Activated T-cell treated with anti-CD3 and anti-CD28 coated beads for 4 hours (primary cell): ENCODE measurements at places on chromosomes 4 and X.

- peak; percentile 29 for DNase-seq
Measured at GRCh38 chrX:13487731-13488505, 81.5 kb upstream of the EGFL6 start.

DNA sequence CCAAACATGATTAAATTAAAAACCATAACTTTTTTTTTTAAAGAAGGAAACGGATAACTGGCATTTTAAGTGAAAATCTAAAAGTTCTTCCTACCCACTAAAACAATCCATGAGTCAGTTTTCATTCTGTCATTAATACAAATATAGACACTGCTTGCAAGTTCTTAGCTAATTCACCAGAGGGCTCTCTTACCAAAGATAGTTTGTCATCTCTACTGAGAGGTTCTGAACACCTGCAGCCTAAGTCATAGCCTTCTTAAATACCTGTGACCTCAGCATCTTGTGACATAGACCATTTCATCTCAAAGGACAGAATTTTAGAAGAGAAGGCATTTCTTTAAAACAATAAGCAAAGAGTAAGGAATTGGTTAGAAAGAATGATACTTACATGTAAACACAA lies 65.3 kb upstream of the FAM120C start:
- DNase-seq = no peak

GRCh38 chrX:130094696-130095095 lies 15.6 kb downstream of the ELF4 start:
- DNase-seq = no peak

DNA sequence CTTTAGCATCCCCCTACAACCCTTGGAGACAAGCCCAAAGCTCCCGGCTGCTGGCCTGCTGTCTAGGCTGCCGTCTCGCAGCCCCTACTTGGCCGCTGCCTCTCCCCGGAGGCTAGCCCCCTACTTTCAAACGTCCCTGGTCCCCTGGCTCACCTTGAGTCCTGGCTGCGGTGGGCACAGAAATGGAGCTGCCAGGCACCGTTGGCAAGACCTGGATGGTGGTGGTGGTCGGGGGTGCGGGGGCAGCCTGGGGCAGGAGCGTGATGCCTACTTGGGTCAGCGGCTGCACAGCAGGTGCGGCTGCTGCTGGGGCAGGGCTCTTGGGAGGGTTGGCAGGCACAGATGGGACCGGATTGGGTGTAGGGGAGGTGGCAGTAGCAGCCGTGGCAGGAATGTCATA lies 12.0 kb downstream of the HCFC1 start:
- DNase-seq = no peak

- no peak for DNase-seq
Measured at GRCh38 chrX:45424326-45424725, 223.7 kb upstream of the DIPK2B start.

DNA sequence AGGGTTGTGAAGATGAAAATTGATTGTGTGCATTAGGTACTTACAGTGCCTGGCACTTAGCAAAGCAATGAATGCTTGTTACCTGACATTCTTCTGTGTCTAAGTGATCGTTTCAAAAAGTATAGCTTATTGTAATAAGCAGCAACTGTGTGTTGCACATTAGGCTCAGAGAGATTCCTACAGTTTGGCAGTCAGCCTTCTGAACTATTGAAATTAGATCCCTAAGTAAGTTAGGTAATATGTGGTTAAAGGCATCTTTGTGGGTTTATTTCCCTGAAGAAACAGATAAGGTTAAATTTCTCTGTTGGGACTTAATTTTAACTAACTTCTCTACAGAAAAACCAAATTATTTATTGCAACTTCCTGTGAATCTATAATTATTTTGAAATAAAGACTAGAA lies 93.4 kb downstream of the REPS2 start:
- no peak for DNase-seq

GRCh38 chrX:153455571-153455970 lies 9.7 kb upstream of the TREX2 start:
- DNase-seq = no peak

GRCh38 chrX:41556958-41557357 lies 109.8 kb downstream of the NYX start:
- DNase-seq = no peak

DNA sequence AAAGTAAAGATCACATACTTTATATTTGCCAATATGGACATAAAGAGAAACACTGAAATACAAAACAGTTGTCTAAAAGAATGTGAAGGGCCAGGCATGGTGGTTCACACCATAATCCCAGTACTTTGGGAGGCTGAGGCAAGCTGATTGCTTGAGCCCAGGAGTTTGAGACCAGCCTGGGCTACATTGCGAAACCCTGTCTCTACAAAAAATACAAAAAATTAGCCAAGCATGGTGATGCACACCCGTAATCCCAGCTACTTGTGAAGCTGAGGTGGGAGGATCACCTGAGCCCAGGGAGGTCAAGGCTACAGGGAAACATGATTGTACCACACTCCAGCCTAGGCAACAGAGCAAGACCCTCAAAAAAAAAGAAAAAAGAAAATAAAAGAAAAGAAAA lies 11.8 kb downstream of the RBM47 start:
- DNase-seq = no peak

- DNase-seq = peak; percentile 49
Measured at GRCh38 chrX:136909706-136910564, 29.4 kb upstream of the RBMX start.

DNA sequence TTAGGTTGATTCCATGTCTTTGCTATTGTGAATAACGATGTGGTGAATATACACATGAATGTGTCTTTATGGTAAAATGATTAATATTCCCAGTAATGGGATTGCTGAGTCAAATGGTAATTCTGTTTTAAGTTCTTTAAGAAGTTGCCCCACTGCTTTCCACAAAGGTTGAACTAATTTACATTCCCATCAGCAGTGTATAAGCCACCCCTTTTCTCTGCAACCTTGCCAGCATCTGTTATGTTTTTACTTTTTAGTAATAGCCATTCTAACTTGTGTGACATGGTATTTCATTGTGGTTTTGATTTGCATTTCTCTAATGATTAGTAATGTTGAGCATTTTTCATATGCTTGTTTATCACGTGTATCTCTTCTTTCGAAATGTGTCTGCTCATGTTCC lies 503.3 kb downstream of the PCDH18 start:
- DNase-seq = no peak

DNA sequence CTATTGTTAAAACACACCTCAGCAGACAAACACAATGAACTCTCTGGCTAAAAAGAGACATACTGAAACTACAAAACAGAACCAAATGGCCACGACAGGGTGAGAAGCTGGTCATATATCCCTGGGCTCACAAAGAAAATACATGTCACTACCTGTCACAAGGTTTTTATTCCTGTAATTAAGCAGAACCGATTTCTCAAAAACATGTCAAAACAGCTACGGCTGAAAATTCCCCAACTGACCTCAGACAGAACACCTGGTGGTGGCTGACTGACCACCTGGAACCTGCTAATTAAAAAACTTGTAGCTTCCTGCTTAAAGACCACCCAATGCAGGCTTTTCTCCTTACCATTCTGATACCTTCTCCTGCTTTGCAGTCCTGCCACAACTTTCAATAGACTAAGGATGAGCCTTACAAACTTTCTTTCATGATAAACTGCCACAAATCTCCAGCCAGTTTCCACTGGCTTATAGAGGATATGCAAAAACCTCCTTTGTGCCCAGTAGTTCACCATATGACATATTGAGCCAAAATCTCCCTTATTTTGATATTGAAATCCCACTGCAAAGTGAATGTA lies 571.9 kb downstream of the SPOCK3 start:
- DNase-seq = no peak

DNA sequence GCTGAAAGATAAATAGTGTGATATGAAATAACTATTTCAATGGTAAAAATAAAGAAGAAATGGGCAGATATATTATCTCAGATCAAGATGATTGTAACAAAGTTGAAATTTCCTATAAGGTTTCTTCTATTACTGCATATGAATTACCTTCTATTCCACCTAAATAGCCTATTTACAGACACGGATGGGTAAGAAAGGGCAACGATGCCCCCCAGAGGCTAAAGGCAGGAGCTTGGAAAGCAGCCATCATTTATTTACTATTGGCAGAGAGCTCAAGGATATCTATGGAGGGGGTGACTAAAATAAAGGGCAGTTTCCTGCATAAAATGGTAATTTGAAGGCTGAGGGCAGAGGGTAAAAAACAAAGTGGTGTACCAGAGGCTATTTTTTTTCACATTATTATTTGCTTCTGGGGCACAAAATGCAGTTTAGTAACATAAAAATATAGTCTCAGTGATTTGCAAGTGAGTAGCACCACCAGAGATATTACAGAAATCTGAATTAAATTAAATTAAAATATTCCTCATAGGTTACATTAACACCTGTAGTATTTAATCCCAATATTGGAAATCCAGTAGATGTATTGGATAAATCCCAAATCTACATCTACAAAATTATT lies 123.1 kb downstream of the BTC start:
- DNase-seq = peak; percentile 30

GRCh38 chr4:26474551-26474950 lies 15.7 kb downstream of the CCKAR start:
- no peak for DNase-seq

DNA sequence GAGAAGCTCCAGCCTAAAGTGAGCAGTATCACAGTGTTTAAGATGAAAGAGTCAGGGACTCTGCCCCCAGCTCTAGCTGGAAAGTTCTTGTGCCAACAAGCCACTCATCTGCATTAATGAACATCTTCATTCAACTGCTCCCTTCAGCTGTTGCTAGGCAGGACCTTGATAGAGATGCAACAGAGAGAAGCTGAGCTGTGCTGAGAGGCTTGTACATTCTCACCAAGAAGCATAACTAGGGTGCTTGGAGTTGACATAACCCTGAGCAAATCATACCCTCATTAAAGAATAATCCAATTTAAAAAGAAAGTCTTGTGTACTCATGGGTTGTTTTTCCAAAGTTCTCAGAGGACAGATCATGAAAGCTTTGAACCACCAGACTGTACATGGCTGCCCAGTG lies 63.2 kb downstream of the ATXN3L start:
- DNase-seq = no peak

DNA sequence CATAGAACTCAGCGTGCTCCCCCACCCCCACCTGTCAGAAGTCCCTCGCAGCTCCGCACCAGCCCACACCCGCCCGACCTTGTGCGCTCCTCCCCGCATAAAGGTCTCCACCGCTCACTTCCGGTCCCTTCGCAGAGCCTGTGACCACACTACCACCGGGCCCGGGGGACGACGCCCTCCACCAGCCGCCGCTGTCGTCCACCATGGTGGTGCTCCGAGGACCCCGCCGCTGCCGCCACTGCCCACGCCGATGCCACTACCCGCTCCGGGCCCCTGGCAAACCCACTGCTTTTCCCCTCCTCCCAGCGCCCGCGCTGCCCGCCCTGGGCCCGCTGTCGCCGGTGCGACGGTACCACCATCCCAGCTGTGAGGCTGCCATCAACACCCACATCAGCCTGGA lies 79.8 kb upstream of the LANCL3 start:
- no peak for DNase-seq

DNA sequence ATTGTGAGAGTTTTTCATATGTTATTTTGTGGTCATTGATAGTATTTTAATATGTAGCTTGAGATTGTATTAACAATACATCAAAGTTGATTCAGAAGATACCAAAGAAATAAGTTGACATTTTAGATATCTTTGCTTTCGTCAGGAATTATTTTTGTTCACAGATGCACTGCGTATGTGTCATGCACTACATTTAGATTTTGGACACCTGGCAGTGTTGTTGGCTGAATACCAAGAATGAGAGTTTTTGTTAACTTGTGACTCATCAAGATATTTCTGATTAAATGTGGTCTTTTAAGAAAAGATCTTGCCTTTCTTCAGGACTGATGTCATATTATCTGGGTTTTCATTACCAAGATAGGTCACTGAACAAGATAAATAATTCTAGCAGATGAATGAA lies 633.4 kb downstream of the CENPC start:
- no peak for DNase-seq

- no peak for DNase-seq
Measured at GRCh38 chrX:150339736-150340135, 23.4 kb upstream of the MAMLD1 start.

DNA sequence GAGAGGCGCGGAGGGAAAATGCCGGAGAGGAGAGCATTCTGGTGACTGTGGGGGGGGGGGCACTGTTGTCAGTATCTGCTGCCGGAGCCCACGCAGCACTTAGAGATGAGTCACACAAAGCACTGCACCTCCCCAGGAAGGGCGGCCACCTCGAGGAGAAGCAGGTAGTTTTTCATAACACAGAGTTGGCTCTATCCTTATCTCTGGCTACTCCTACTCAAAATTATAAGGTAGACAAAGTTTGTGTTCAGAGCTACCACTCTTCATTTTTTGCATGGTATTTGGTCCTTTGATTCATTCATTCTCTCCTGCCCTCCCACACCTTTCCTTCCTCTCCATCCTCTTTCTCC lies 76.2 kb upstream of the SCOC start:
- no peak for DNase-seq

DNA sequence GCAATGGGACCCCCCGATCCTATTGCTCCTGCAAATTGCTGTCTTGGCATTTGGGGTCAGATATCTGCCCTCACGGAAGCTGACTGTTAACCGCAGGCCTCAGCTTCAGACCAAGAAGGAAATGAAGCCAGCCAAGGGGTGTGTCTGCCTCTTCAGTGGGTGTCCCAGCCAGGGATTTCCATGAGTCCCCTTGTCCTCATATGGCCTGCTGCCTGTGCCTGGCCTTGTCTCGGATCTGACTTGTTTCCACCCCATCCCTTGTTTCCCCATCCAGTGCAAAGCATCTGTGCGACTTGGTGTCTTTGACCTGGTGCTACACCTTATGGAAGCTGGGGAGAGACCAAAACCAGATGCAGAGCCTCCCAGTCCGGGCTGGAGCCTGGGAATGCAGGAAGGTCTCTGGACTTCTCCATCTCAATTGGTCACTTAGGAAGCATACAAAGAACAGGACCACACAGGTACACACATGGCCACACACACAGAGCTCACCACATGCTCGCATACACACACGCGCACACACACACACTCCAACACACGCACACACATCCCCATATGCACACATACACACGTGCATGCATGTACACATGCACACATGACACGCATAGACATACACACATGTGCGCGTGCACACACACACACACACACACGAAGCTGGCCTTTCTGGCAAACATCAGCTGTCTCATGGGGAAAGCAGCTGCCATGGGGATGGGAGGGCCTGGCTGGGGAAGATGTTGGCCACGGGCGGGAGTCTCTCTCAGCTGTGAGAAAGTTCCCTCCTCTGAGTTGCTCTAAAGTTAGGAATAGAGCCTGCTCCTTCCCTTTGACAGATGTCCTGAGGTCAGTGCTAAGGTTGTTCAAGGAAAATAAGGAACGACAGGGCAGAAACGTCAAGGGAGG lies 65.5 kb downstream of the CRMP1 start:
- no peak for DNase-seq

DNA sequence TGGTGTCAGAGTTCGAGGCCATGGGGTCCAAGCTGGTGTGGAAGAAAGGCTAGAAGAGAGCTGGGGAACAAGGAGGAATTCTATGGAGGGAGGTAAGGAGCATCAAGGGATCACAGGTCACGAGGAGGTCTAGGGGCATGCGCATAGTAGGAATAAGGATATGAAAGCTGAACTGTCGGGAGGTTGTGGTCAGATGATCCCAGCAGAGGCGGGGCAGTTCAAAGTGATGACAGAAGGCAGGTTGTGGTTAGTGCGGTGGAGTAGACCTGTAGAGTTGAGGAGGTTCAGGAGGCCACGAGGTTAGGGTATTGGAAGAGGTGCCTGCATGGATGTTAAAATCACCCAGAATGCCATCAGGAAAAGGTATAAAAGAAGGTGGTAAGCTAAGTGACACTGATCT lies 156.3 kb downstream of the TMEM164 start:
- no peak for DNase-seq

GRCh38 chr4:141121768-141122454 lies 11.4 kb downstream of the RNF150 start:
- no peak for DNase-seq

- DNase-seq = no peak
Measured at GRCh38 chr4:113469023-113469390, 292.5 kb downstream of the CAMK2D start.
